Urinary bladder (tissue), 4 donors: ENCODE measurements at places on chromosomes 6 and 20. TPM values are rescaled to one million over a fixed set of nuclear protein-coding genes. Genes with fewer than 3 reads are reported as not detected.

DNA sequence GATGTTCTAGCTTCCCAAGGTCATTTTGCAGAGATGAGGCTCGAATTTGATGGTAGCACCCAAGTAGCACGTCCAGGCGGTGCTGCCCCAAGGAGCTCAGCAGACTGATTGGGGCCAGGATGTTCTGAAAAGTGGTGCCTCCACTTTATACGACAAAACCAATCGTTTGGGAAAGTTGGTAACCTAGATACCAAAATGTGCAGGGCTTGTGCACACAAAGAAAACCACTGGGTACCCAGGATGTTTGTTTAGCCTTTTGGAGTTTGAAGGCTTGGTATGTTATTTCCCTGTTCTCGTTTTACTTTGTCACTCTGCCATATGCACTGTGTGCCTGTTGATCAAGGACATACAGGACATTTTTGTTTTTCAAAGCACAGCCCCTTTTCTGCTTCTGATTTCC, 40.7 kb upstream of the PBOV1 start:
- DNase-seq = no peak

GRCh38 chr6:130376936-130377335, 11.1 kb downstream of the TMEM200A start:
- DNase-seq = no peak

DNA sequence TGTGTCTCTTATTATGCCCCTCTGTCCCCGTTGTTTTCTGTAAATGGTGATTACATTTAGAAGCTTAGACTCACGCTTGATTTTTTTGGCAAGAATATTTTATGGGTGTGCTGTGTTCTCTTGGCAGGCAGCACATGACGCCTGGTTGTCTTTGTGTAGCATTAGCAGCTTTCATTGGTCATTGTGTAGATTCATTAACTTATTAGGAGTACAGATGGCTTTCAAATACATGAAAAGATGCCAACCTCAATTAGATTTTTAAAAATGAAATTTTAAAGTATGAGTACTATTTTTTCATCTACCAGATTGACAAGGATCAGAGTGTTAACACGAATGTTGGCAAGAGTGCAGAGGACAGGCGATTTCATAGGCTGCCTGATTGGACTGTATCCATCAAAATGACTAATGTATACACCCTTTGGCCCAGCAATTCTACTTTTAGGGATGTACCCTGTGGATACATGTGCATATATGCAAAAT, 15.2 kb downstream of the COX4I2 start:
- peak; percentile 66 for DNase-seq

GRCh38 chr20:34945315-34946077, 10.1 kb downstream of the GSS start:
- no peak for DNase-seq

- DNase-seq = no peak
Observed at GRCh38 chr6:135269481-135269891, 88.4 kb downstream of the MYB start.

DNA sequence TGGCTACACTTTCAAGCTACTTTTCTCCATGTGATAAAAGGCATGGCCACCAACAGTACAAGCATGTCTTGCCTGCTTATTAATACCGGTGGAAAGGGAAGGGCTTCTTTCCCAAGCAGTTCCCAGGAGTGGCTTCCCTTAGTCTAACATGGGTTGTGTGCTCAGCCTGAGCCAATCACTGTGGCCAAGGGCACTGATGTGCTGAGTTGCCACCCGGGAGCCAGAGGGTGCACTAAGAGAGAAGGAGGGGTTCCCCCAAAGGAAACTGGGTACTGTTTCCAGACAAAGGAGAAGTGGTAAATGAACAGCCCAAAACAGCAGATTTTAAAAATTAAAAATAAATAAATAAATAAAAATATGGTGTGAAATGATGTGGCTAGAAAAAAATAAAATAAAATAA, 68.5 kb downstream of the BANF2 start:
- no peak for DNase-seq

Gene TRIM15
- polyA plus RNA-seq = not detected

DNA sequence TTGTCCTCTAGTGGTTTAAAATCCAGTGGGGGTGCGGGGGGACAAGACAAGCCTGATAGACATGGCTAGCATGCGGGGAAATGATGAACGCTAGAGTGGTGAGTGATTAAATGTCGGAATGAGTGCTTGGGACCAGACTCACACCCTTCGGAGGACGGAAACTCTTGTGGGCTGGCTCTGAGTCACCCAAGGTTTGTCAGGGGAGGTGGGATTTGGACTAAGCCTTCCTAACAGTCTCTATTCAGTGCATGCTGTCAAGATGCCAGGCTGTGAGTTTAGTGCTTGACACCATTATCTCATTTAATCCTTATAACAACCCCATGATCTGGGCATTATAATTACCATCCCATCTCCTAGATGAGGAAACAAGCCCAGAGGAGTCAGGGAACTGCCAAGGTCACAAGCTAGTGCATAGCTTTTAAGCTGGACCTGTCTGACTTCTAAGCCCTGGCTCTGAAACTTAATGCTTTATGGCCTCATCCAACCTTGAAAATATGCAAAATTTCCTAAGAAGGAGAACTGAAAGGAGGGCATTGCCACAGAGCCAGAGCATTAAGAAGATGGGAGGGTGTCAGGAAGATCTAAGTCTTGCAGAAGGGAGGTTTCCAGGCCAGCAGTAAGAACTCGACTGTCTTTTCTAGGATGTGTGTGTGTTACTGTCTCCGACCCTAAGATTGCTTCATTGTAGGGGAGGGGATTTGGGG, 168.7 kb upstream of the LRFN2 start:
- DNase-seq = no peak

Gene DBNDD2
- polyA plus RNA-seq = 194 TPM

Gene CNKSR3
- 12.9 TPM for polyA plus RNA-seq

Gene VNN1
- polyA plus RNA-seq = 0.68 TPM

Gene SMPDL3A
- 13.7 TPM for polyA plus RNA-seq

Gene NPBWR2
- not detected for polyA plus RNA-seq
